ENCODE measurements at places on chromosomes 13 and 19.

GRCh38 chr13:113769881-113770280 lies 10.9 kb downstream of the TMEM255B start:
- no peak for DNase-seq

- DNase-seq: no peak
Observed at GRCh38 chr19:40363069-40363468, 14.6 kb downstream of the PLD3 start.

GRCh38 chr19:19056636-19057275 lies 7.0 kb upstream of the SLC25A42 start:
- no peak for DNase-seq

GRCh38 chr19:43623889-43624670 lies 4.7 kb upstream of the ZNF428 start:
- DNase-seq: no peak

DNA sequence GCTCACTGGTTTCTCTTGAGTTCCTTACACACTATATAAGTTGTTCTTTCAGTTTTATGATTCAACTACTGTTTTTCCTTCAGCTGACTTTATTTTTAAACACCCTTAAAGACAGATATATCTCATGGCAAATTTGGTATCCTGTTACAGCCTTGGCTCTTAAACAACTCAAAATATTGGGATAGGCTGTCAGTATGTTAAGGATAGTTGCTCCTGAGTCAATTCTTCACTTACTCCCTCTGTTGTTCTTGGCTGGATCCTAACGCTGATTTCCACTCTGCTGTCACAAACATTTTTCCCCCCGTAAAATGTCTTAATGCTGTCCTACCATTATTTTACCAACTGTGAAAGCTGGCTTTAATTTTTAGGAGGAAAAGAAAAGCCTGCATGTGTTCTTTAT lies 1.2 kb downstream of the KCNRG start:
- no peak for DNase-seq

DNA sequence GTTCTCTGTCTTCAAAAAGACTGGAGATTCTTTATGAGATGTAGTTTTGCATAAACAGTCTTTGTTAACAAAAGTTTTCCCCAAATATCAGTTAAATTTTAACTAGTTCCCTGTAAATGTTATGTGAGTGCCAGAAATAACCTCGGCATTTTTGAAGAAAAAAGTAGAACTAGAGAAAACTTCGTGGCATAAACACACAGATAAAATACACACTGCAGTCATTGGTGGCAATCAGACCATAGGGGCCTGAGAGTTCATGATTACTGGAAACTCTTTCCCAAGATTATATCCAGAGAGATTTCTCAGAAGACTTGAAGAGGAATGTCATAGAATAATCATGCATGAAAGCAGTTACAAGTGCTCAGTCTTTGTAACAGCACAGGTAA lies 190.0 kb downstream of the MZT1 start:
- no peak for DNase-seq

GRCh38 chr19:4121815-4122214 lies 2.1 kb downstream of the MAP2K2 start:
- no peak for DNase-seq
